ENCODE measurements at places on chromosomes 2 and 18. TPM values are rescaled to one million over a fixed set of nuclear protein-coding genes. Genes with fewer than 3 reads are reported as not detected.
A peak's percentile ranks its signal among the peaks of the same experiment; 100 is the strongest.

- H3K4me3 ChIP-seq: no peak overlapping the region
- H3K27me3 ChIP-seq: no peaks in the 10 kb centered on the region
- H3K4me1 ChIP-seq: no peaks in the 10 kb centered on the region
- H3K27ac ChIP-seq: no peak overlapping the region
- no peak for DNase-seq
- no peaks in the 10 kb centered on the region for H3K36me3 ChIP-seq
Measured at GRCh38 chr2:158128168-158128973, 26.7 kb downstream of the UPP2 start.

- no peak for DNase-seq
- no peaks in the 10 kb centered on the region for H3K36me3 ChIP-seq
- H3K4me3 ChIP-seq: no peak overlapping the region
- no peak overlapping the region for H3K27ac ChIP-seq
- H3K4me1 ChIP-seq: no peaks in the 10 kb centered on the region
- H3K27me3 ChIP-seq: no peaks in the 10 kb centered on the region
Measured at GRCh38 chr2:32436150-32436549, 79.3 kb downstream of the BIRC6 start.

DNA sequence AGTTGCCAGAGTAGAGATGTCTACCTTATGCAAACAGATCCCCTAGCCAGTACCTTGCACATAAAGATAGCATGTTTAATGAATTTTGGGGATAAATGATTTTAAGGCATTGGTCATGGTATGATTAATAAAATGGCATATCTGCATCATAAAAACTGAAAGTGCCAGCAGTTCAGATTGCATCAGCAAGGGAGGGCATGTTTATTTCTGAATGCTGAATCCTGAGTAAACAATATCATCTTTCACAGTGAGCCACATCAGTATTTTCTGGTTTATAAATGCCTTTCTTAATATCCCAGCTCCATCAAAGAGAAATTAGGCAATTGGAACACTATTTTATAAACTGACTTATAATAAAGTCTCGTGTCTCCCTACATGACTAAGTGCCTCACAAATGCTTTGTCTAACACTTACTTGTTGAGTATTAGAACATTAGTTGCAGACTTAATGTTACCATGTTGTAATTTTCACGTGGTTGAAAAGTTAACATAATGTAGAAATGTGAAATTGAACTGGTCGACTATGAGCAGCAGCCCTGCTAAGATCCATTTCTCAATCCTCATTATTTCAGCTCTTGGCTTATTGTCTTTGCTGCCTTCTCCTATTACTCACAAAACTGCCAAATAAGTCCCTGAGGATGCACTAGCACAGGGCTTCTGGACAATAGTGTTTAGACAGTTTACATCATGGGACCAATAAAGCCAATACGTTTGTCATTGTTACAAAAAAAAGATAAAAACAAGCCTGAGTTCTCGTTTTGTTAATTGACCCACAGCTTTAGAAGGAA, 48.0 kb downstream of the LANCL1 start:
- H3K27ac ChIP-seq: no peak overlapping the region
- no peak for DNase-seq
- no peaks in the 10 kb centered on the region for H3K4me1 ChIP-seq
- no peaks in the 10 kb centered on the region for H3K27me3 ChIP-seq
- peaks cover 5% of the 10 kb centered on the region for H3K36me3 ChIP-seq

DNA sequence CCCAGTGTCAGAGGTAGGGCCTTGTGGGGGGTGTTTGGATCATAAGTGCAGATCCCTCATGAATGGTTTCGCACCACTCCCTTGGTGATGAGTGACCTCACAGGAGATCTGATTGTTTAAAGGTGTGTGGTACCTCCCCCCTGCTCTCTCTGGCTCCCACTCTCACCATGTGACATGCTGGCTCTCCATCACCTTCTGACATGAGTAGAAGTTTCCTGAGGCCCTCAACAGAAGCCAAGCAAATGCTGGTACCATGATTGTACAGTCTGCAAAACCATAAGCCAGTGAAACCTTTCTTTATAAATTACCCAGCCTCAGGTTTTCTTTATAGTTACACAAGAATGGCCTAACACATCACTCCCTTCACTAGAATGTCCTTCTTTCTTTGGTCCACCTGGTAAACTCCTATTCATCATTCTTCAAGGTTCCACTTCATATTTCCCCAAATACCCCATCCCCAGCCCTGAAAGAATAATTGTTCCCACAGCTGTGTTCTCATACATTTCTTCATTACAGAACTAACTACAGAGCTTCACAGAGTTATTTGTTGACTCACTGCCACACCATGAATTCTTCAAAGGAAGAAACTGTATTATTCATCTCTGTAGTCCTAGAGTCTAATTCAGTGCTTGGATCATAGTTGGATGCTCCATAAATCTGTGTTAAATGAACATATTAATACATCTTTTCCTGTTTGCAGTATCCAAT, 81.2 kb upstream of the STK17B start:
- no peak overlapping the region for H3K4me3 ChIP-seq
- no peaks in the 10 kb centered on the region for H3K36me3 ChIP-seq
- H3K4me1 ChIP-seq: peaks cover 17% of the 10 kb centered on the region
- no peaks in the 10 kb centered on the region for H3K27me3 ChIP-seq
- no peak overlapping the region for H3K27ac ChIP-seq

GRCh38 chr2:63721082-63721424, 120.6 kb upstream of the UGP2 start:
- DNase-seq: no peak
- no peak overlapping the region for H3K27ac ChIP-seq
- no peaks in the 10 kb centered on the region for H3K4me1 ChIP-seq
- no peak overlapping the region for H3K4me3 ChIP-seq

DNA sequence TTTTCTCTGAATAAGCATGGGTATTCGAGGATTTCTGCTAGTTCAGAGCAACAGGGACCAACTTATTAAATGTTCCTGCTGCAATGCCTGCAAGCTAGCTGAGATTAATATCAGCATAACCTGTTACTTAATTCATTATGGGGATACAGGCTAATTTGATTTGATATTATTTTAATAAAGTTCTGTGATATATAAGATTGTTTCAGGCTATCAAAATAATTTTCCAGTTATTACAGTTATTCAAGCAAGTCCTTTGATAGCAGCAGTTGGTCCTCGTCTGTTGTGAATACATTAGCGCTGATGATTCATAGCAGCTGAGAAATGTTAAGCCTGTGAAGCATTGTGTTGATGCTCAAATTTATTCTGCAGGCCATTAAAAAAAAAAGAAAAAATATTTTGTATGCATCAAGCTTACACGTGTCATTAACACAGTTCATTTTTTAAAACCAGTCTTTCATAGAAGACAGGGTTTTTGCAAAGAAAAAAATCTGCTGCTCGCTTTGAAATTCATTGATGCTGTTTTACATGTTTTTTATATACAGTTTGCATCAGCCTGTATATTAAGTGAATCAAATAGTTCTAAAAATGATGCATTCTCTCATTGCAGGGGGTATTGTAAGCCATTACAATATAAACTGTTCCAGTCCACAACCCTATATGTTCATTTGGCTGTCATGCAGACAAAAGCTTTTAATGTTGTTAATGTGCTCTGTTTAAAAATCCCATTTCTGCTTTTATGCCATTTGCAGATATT, 482.5 kb downstream of the BCL11A start:
- no peak for DNase-seq
- H3K27ac ChIP-seq: no peak overlapping the region
- no peaks in the 10 kb centered on the region for H3K4me1 ChIP-seq
- H3K27me3 ChIP-seq: no peaks in the 10 kb centered on the region

DNA sequence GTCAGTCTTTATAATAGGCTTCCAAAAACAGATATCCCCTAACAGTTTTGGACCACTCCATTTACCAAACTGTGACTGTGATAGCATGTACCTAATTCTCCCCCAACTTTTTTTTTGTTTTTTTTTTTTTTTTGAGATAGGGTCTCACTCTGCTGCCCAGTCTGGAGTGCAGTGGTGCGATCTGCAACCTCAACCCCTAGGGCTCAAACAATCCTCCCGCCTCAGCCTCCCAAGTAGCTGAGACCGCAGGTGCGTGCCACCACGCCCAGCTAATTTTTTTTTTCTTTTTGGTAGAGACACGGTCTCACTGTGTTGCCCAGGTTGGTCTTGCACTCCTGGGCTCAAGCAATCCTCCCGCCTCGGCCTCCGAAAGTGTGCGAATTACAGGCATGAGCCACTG, 52.9 kb downstream of the REV1 start:
- H3K4me1 ChIP-seq: no peaks in the 10 kb centered on the region
- DNase-seq: no peak
- no peaks in the 10 kb centered on the region for H3K36me3 ChIP-seq
- no peak overlapping the region for H3K27ac ChIP-seq
- H3K4me3 ChIP-seq: no peak overlapping the region
- H3K27me3 ChIP-seq: no peaks in the 10 kb centered on the region

- peak; percentile 85 for DNase-seq
- peak overlapping the region; percentile 68 for H3K4me3 ChIP-seq
- no peaks in the 10 kb centered on the region for H3K36me3 ChIP-seq
- peaks cover under 1% of the 10 kb centered on the region for H3K4me1 ChIP-seq
Measured at GRCh38 chr18:12884406-12885323, 628 bp upstream of the PTPN2 start.

DNA sequence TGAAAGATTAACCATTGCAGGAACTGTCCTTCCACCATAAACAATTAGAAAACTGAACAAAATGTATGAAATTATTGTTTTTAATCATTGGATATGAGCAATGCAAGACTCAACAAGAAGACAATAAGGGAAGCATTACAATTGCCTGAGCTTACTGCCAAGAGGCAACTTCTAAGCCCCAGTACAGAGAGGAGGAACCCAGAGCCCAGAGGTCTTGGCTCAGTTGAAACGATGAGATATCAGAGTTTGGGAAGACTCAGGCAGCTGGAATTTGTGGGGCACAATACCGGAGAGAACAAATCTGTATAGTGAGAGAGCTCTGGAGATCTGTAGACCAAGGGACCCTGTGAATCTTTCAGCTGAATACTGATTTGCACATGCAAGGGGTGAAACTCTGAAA, 80.6 kb upstream of the ZFP36L2 start:
- peaks cover 17% of the 10 kb centered on the region for H3K4me1 ChIP-seq
- no peaks in the 10 kb centered on the region for H3K36me3 ChIP-seq
- no peak for DNase-seq
- H3K4me3 ChIP-seq: no peak overlapping the region
- H3K27me3 ChIP-seq: no peaks in the 10 kb centered on the region

DNA sequence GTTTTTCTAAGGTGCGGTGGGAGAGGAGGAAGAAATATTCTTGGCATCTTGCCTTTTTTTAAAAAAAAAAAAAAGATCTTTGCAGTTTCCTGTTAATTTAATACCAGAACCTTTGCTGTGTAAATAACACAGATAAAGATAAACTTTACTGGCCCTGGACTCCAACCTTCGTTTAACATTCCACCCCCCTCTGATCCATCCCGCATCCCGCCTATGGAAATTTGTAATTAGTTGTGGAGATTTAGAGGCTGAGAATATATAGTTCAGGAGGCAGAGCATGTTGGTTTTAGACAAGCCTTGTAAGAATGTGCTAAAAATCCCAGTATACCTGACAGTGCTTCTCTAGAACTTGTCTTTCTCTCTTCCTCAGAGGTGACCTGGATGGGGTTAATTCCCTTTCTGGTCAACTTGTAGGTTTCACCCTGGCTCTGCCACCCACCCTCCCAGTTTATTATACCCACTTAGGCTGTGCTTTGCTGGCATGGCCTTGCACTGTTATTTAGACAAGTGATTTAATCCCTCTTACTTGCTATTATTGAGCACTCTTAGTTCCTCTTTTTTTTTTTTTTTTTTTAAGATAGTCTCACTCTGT, 2.9 kb upstream of the C2orf72 start:
- H3K4me1 ChIP-seq: no peaks in the 10 kb centered on the region
- no peak overlapping the region for H3K4me3 ChIP-seq
- no peak overlapping the region for H3K27ac ChIP-seq

The NXPH2 gene
- not detected for total RNA-seq

Measured in aorta (tissue), 5 donors.